Activated CD8-positive, alpha-beta memory T cell treated with anti-CD3 and anti-CD28 coated beads, Interleukin-2, amount 50 U/mL, for 48 hours (primary cell): ENCODE measurements at places on chromosomes 16 and 17.

- no peak for DNase-seq
These were observed 206.5 kb upstream of the CDH5 start for GRCh38 chr16:66159987-66160386.

- no peak for DNase-seq
These were observed 6.1 kb downstream of the ATMIN start for GRCh38 chr16:81041696-81042095.

DNA sequence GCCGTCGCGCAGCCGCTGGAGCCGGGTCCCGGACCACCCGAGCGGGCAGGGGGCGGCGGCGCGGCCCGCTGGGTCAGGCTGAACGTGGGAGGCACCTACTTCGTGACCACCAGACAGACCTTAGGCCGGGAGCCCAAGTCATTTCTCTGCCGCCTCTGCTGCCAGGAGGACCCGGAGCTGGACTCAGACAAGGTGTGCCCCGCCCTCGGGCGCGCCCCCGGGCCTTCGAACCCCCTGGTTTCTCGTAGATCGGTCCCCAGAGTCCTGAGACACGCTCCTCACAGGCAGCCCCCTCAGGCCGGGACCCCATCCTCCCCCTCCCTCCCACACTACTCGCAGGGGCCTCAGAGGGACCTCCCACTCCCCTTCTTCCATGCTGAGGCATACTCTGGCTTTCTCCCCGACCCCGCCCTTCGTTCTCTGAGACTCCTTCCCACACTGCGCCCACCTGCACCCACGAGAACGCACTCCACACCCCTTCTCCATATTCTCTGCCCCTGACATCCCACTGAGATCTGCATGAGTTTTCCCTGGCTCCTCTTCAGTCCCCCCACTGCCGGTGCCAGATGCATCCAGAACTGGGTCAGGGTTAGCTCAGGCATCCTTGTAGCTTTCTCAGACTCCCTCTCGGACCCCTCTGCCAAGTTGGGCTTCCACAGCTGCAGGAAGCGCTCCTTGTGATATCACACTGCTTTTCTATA, 523 bp downstream of the KCTD2 start:
- DNase-seq: no peak

DNA sequence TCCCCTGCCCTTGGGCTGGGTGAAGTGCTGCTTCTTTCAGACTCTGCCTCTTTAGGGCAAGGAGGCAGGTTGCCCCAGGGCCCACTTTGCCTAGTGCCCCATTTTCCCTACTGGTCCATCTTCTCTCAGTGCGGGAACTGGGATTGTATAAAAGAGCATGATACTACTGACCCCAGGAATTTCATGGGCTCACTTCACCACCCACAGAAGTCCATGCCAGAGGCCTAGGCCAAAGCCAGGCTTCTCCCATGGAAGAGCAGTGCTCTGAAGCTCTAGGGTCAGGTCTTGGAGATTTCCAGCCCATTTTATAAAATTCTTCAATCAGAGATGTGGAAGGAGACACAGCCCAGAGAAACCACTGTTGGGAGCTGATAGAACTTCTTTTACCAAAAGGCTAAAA, 5.7 kb downstream of the CACNG1 start:
- DNase-seq: no peak

DNA sequence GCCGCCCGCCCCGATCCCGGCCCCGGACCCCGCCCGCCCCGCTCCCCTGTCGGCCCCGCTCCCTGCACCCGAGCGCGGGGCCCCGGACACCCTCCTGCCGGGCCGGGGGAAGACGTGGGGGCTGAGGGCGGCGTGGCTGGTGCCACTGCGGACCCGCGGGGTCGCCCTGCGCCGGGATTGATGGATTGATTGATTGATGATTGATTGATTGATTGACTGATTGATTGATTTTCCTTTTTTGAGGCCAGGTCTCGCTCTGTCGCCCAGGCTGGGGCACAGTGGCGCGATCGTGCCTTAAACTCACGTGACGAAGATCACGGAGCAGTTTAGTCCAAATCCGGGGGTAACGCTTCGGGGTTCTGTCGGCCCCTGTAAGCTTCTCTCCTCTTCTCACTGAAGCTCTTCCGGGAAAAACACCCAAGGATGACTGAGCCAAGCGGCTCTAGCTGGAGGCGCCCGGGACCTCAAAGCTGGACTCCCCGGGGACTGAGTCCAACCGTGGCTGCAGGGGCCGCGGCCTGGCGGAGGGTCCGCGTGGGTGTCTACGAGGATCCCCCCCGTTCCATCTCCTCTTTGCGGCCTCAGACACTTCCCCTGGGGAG, 40.2 kb upstream of the BHLHA9 start:
- no peak for DNase-seq

DNA sequence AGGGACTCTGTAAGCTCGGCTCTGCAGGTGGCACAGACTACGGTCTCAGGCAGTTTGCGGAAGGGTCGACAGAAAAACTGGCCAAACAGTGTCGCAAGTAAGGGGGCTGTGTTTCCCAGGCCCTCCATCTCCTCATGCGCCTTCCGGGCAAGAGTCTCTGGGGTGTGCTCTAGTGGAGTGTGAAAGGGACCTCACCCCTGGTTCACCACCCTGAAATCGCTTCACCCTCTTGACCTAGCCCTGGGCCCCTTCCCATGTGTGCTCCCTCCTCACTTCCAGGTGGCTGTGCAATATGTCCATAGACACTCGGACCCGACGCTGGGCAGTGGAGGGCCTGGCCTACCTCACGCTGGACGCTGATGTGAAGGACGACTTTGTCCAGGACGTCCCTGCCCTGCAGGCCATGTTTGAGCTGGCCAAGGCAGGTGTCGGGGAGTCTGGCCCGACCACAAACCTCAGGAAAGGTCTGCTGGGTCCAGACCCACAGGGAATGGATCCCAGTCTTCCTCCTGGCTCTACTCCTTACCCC, 22.3 kb downstream of the UNC45B start:
- DNase-seq: peak; percentile 40

DNA sequence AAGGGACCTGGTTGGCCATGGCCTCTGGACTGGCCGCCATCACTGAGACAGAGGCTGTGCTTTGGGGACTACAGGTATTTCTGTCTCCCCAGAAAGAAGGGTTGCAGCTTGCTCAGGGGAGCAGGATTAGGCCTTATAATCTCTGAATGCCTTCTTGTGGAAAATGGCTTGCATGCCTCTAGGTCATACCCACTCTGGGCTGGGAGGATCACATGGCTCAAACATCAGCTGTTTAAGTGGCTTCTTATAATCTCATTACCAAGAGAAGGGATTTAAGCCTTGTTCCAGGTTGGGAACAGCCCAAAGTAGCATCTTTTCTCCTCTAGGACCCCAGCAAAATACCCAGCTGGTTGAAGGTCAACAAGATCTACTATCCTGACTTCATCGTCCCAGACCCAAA, 19.1 kb downstream of the LIG3 start:
- no peak for DNase-seq

GRCh38 chr17:34763728-34764665, 184.6 kb downstream of the TMEM132E start:
- no peak for DNase-seq
